ENCODE measurements at places on chromosomes 5 and 9.

GRCh38 chr9:135069558-135070197 lies 17.8 kb upstream of the OLFM1 start:
- DNase-seq, result no peak

- DNase-seq, result no peak
Observed at GRCh38 chr5:60453186-60453976, 246.6 kb downstream of the DEPDC1B start.

DNA sequence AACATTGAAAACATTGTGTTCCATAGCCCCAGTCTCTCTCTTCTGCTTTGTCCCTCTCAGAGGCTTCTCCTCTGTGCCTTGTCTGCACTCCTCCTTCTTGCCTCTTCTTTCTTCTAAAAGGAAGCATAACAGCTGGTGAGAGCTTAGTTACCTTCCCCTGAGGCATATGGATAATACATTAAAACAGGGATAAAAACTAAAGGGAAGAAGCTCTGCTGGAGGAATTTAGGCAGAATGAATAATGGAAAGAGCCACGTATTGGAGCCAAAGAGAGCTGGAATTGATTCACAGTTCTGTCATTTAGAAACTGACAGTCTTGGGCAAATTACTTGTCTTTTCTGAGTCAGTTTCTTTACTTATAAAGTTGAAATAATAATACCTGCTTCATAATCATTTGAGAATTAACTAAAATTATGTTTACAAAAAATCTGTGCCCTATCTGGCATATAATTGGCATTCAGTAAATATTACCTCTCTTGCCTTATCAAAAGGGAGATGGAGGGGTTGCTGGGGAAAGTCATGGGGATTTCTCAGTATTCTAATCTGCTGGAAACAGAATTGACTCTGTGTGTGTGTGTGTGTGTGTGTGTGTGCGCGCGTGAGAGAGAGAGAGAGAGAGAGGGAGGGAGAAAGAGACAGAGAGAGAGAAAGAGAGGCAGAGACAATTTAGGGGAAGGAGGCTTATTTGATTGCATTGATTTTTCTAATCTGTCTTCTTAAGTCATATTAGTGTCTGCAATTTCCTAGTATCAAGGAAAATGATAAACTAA lies 20.2 kb downstream of the ZNF474 start:
- no peak for DNase-seq

- no peak for DNase-seq
Observed at GRCh38 chr9:89922099-89922498, 317.3 kb downstream of the GADD45G start.

DNA sequence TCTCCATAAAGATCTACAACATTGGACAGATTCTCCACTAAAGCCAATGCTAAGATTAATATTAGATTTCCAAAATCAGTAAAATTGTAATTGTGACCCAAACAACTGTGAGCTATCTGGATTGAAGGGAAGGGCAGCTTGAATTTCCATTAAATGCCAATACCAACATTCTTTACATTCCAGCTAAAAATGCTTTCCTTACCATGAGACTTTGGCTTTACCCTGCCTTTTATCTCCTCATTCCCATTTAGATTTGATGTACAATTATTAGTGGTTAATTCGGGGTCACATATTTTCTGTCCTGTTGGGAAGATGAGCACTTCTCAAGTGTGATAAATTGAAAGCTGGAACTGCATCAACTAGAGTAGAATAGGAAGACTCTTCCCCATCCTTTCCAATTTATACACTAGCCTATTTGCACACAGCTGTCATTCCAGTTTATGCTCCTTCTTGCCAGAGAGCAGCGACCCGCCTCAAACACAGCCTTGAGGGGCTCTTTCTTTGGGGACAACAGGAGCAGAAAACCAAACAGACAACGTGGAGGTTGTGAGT lies 33.1 kb upstream of the MYOT start:
- no peak for DNase-seq

GRCh38 chr5:179185941-179186411 lies 125.8 kb downstream of the ZNF354C start:
- DNase-seq, result no peak

- DNase-seq, result no peak
Observed at GRCh38 chr9:107219486-107220077, 63.5 kb upstream of the RAD23B start.

DNA sequence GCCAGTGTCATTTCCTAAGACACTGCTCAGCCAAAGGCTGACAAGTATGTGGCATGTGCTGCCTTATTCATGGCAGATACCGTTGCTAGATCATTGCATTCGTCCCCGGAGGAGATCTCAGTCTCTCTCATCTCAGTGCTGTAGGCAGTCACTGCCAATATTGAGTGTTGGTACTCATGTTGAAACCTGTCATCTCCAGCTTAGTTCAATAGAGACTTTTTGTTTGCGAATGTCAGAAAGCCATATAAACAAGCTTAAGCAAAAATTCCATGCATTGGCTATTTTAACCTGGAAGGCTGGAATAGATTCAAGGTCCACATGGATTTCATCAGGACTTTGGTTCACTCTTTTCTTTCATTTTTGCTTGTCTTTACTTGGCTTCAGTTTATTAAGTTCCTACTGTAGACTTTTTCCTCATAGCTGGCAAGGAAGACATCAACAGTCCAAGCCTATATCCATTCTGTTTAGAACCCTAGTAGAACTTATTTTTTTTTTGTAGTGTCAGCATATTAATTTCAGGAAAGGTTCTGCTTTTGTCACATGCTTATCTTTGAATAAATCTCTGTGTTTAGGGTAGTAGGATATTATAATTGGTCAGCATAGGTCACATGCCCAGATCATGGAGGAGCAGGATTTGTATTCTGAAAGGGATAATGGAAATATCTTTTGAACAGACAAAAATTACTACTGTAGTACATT lies 66.8 kb downstream of the FCHO2 start:
- DNase-seq, result no peak

Data from activated T-helper 9 cell treated with anti-CD3 and anti-CD28 coated beads, Interleukin-2, amount 50 U/mL, for 16 hours (primary cell).